Stimulated activated CD8-positive, alpha-beta memory T cell treated with anti-CD3 and anti-CD28 coated beads, Interleukin-2, amount 100 ng/mL, for 1 hour (primary cell): ENCODE measurements at places on chromosomes 7 and 10.

DNA sequence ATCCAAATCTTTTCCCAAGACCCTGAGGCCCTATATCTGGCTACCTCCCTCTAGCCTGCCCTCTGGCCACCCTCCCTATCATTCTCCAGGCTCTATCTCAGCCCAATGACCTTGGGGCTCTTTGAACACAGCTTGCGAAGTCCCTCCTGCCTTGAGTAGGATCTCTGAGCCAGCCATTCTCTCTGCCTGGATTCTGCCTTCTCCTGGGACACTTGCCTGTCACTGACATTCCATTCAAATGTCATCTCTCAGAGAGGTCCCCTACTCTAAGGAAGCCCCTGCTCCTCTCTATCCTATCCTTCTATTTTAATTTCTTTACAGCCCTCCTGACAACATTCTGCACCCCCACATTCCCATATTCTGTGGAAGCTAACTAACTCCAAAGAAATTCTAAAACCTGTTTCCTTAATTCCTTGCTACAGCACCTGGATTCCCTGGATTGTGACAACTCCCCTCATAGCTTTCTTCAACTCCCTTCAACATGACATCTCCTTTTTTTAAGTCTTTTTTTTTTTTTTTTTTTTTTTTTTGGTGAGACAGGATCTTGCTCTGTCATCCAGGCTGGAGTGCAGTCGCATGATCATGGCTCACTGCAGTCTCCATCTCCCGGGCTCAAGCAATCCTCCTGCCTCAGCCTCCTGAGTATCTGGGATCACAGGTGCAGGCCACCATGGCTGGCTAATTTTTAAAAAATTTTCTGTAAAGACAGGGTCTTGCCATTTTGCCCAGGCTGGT, 81.0 kb upstream of the ASAH2 start:
- no peak for DNase-seq

DNA sequence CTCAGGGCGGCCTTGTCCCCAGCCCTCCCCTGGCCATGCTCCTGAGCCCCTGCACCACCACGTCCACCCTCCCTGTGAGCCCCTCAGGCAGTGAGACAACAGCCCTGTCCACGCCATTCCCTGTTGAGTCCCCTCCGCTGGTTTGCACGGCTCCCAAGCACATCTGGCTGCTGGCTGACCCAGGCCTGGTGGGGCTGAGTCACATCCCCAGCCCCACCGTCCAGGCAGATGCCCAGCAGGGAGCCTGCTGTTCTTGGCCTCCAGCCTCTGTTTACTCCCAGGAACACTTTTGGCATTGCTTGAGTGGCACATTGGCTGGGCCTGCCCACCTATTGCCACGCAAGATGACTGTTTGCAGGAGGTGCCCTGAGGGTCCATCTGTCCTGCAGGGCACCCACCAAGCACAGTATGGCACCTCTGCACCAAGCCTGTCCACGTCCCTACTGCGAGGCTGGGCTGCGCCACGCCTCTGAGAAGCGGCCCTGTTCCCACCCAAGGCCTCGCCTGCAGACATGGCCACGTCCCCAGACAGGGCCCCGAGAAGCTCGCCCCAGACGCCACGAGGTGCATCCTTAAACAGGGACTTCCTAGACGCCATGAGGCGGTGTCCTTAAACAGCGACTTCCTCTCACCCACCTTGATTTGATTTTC, 48.4 kb upstream of the INPP5A start:
- DNase-seq, result no peak

DNA sequence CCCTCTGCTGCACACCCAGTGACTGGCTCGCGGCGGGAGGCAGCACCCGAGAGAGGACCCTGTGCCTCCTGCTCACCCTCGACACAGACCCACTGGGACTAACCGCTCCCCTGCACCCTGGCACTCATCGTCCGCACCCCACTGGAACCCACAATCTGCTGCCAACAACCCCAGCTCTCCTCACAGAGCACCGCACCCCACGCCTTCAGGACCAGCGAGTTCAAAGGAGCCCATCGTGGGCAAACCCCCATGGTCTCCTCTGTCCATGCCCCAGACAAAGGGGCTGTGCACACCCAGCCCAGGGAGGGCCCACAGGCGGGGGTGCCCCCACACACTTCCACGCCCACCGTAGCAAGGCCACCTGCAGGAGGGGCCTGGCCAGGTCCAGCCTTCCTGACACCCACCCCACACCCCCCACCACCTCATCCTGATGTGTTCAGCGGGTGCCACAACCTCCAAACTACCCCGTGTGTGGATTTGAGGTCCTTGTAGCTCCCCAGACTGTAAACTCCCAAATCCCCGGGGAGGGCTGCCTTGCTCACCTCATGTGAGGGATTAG, 14.0 kb downstream of the RASGEF1A start:
- DNase-seq, result no peak

GRCh38 chr7:50068850-50069551, 24.0 kb downstream of the ZPBP start:
- no peak for DNase-seq

DNA sequence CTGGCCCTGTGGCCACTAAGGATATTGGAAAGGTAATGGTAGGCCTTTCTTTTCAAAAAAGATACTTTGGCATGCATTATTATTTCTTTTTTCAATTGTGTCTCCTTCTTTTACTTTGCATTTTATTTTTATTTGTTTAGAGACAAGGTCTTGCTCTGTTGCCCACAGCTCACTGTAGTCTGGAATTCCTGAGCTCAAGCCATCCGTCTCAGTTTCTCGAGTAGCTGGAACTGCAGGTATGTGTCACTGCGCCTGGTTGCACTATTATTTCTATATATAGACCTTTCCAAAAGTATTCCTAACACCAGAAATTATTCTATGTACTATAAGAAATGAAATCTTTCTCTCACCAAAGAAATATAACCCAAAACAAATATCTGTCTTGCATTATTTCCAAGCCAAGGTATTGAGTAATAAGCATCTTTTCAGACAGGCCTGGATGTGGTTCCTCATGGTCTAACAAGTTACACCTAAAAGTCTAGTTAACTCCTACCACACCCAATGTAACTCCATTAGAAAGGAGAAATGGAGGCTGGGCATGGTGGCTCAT, 500.8 kb upstream of the ANKRD30A start:
- DNase-seq, result no peak

- peak; percentile 38 for DNase-seq
Observed at GRCh38 chr10:101214446-101215396, 14.5 kb downstream of the LBX1 start.

DNA sequence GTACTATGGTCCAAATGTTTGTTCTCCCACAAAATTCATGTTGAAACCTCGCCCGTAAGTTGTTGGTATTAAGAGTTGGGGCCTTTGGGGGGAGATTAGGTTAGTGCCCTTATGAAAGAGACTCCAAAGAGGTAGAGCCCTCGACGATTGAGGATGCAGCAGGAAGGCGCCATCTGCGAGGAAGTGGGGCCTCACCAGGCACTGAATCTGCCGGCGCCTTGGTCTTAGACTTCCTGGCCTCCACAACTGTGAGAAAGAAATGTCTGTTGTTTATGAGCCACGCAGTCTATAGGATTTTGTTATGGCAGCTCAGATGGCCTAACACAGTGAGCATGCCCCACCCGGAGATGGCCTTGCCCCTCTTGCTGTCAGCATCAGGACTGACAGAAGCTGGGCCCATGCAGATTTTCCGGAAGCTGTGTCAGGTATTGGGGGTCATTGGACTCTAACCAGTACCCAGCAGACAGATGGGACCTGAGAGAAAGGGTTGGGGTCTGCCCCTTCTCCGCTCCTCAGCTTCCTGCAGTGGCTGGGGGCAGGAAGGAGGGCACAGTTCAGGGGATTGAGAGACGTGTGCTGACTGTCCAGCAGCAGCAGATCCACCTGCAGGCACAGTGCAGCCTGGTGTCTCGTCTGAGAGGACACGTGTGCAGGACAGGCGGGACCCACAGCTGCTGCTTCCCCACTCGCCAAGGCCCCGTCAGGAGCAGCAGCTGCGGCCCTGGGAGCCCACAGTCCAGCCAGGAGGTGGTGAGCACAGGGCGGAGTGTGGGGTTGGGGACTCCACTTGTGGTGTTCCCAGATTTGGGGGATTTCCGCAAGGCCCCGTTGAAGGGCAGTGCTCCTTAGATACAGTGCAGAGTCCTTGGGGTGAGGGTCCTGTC, 47.8 kb downstream of the MGMT start:
- DNase-seq, result no peak

DNA sequence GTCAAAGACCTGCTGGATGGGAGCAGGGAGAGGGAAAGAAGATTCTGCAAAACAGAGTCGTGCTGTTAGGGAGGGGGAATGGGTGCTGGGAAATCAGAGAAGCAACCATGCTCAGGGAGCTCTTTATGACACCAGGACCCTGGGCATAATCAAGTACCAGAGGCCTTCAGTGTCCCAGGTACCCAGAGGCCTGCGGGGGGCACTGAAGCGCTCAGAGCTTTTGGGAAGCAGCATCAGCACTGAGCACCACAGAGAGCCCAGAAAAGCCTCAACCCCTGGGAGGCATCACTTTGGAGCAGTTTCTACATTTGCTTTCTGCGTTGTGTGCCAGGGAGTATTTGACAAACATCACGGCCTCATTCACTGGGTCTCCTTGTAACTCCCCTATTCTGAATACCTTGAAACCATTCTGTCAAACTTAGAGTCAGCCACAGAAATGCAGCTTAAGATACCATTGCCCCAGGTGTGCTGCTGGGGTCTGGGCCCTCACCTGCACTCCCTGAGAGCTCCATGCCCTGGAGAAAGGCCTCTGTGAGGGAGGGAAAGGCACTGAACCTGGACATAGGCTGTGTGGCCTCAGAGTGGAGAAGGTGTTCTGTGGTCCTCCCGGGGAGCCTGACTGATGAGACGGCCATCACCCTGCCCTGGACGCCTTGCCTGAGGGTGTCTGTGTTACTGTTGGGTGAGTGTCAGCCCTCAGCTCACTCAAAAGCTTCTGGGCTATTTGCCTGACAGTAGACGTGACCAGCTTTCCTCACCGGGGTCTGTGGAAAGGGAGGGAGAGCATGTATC, 37.1 kb downstream of the CXCL12 start:
- DNase-seq, result no peak

GRCh38 chr7:128352153-128352537, 8.4 kb upstream of the RBM28 start:
- DNase-seq, result no peak

GRCh38 chr10:27457966-27458365, 46.1 kb upstream of the RAB18 start:
- no peak for DNase-seq

DNA sequence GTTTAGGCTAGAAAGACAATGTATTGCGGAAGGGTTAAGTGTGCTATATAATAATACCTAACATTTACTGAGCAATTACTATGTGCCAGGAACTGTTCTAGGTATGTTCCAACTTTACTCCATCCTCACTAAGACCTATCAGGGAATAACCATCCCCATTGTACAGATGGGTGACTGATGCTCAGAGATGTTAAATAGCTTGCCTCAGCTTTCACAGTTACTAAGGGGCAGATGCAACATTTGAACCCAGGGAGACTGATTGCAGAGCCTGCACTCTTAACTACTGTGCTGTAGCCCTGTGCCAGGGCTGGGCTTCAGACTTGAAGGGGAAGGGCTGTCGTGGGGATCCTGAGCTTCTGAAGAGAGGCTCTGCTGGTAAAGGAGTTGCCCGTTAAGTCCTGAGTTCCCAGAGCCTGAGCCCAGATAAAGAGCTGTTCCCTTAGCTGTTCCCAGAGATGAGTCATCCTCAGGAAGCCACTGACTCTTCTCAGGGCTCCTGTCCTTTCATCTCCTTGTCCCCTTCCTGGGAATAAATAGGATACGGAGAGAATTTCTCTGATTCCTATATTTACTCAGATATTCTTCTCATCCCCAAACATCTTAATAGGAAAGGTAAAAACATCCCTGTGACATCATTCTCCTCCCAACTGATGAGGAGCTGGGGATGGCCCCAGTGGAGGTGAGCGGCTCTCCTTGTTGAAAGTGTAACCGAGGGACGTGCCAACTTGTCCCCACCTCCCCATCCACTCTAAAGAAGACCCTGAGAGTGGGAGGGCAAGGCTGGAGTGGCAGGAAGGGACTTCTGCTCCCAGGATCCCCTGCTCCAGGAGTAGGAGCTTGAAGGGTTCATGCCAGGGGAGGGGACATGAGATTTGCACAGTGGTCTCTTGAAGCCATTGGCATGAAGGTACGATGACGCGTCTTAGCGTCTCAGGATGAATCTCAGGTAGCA, 28.0 kb upstream of the HABP2 start:
- no peak for DNase-seq

GRCh38 chr10:70381471-70382421, 679 bp downstream of the LRRC20 start:
- no peak for DNase-seq

DNA sequence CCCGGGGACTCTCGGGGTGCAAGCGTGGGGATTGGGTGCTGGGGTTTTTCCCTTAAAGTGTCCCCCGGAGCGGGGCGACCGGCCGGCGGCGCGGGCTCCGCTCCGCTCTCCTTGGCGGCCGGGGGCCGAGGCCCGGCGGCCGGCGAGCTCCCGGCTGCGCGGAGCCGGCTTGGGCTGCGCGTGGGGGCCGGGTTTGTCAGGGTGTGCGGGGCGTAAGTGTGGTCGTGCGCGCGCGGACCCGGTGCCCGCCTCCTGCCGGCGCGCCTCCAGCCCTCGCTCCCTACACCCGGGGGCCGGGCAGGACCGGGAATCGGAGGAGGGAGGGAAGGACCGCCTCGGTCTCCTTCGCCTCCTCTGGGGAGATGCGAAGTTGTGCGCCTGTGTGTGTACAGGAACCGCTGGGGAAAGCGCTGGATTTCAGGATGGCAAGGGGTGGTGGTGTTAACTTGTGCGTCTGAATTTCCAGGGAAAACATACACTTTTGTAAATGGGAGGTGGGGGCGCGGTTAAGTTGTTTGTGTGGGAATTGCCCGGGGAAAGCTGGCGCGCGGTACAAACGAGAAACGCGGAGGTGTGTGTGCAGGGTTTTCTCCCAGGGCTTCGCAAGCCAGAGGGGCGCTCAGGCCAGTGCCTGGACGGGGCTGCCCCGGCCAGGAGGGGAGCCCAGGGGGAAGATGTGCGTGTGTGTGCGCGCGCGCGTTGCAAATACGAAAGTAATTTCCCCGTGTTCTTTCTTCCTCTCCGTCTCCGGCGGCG, 737 bp downstream of the ZMIZ1 start:
- DNase-seq, result no peak

GRCh38 chr10:117502421-117503243, 39.9 kb upstream of the EMX2 start:
- no peak for DNase-seq

GRCh38 chr7:80661729-80662128, 23.3 kb downstream of the CD36 start:
- no peak for DNase-seq

DNA sequence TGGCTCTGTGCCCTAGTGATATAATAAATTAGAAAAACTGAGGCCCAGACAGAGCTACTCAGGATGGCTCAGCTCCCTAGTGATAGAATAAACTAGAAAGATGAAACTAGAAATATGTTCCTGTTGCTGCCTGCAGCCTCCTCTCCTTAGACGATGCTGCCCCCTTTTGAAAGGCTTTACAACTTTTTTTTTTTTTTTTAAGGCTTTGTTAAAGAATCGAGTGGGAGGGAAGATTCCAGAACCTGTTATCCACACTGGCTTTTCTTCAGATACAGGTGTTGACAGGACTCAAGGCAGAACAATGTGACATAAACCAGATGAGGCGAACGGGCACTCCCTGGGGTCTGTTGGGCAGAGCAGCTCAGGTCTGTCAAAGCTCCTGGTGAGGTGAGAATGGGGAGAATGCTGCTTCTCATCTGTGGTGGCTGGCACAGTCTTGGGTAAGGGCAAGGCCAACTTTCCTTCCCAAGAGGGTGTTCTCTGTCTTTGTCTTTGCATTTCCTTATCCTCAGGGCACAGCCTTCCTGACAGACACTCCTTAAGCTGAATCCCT, 175.1 kb downstream of the COBL start:
- no peak for DNase-seq

- DNase-seq, result no peak
Observed at GRCh38 chr10:5196702-5197113, at the start of gene AKR1C4. TSS of gene AKR1C4 (plus strand) at chr10:5196837. CDS start at chr10:5196868, 31 bp downstream.
